ENCODE measurements at places on chromosomes 12 and 14. TPM values are rescaled to one million over a fixed set of nuclear protein-coding genes. Genes with fewer than 3 reads are reported as not detected.

GRCh38 chr14:29853272-29853671 is 74.4 kb downstream of the PRKD1 start:
- DNase-seq = no peak
- no peak overlapping the region for H3K4me3 ChIP-seq
- H3K36me3 ChIP-seq = no peaks in the 10 kb centered on the region
- no peaks in the 10 kb centered on the region for H3K27me3 ChIP-seq
- no peak overlapping the region for H3K27ac ChIP-seq

NANOG gene
- not detected for total RNA-seq

DNA sequence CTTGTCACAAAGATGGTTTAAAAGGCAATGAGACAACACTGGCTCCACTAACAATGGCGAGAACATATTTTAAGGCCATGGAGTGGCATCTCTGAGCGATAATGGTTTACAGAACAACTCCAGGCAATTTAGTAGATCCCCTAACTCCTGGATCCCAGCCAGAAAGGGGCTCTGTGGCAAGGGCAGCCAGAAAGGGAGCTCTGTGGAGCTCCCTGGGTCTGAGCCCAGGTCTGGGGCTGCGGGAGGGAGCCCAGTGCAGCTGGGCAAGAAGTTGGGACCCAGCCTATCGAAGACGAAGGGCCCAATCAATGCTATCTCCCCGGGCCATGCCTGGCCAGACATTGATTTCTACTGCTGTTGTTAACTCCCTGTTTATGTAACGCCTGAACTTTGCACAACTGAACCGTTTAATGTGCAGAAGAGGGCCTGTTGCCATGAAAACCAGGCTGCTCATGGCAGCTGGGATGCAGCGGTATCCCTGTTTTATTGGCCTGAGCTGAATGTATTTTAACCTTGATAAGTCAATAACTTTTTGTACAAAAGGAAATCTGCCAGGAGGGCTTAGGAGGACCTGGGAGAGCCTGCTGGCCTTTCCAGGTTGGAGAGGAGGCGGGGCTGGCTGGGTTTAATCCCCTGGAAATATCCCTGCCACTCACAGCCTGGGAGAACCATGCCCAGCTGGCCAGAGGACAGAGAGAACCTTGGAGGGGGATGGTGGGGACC is 6.7 kb upstream of the FAM222A start:
- peaks cover 17% of the 10 kb centered on the region for H3K27me3 ChIP-seq
- H3K4me1 ChIP-seq = peaks cover 1% of the 10 kb centered on the region
- no peak overlapping the region for H3K27ac ChIP-seq
- no peaks in the 10 kb centered on the region for H3K36me3 ChIP-seq
- DNase-seq = no peak
- H3K4me3 ChIP-seq = no peak overlapping the region

DNA sequence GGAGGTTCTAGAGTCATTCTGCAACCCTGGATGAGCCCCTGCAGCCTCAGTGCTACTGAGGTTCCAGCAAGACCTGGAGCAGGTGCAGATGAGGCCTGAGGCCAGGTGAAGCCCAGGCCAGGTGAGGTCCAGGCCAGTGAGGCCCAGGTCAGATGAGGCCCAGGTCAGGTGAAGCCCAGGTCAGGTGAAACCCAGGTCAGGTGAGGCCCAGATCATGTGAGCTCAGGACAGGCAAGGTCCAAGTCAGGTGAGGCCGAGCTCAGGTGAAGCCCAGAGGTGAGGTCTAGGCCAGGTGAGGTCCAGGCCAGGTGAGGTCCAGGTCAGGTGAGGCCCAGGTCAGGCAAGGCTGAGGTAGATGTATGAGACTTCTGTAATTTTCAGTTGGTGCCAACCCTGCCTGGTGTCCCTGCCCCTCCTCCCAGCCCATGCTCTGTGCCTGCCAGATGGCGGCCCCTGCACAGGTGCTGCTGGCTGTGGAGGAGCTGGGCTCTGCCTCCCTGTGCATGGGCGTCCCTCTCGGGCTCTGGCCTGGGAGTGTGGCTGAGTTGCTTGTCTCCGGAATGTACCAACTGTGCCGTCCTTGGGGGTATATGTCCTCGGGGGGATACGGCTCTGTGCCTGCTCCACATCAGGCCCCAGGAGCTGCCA is 388.5 kb downstream of the TMEM121 start:
- H3K36me3 ChIP-seq = no peaks in the 10 kb centered on the region
- no peaks in the 10 kb centered on the region for H3K4me1 ChIP-seq
- H3K4me3 ChIP-seq = no peak overlapping the region
- H3K27ac ChIP-seq = no peak overlapping the region
- DNase-seq = peak; percentile 16
- no peaks in the 10 kb centered on the region for H3K27me3 ChIP-seq
